Activated CD4-positive, alpha-beta T cell treated with anti-CD3 and anti-CD28 coated beads, Interleukin-10, Interleukin-2, amounts not matched to agents 100 ng/mL and 50 ng/mL, durations not matched to agents 16 hours and 8 hours (primary cell): ENCODE measurements at places on chromosomes 4 and X.

DNA sequence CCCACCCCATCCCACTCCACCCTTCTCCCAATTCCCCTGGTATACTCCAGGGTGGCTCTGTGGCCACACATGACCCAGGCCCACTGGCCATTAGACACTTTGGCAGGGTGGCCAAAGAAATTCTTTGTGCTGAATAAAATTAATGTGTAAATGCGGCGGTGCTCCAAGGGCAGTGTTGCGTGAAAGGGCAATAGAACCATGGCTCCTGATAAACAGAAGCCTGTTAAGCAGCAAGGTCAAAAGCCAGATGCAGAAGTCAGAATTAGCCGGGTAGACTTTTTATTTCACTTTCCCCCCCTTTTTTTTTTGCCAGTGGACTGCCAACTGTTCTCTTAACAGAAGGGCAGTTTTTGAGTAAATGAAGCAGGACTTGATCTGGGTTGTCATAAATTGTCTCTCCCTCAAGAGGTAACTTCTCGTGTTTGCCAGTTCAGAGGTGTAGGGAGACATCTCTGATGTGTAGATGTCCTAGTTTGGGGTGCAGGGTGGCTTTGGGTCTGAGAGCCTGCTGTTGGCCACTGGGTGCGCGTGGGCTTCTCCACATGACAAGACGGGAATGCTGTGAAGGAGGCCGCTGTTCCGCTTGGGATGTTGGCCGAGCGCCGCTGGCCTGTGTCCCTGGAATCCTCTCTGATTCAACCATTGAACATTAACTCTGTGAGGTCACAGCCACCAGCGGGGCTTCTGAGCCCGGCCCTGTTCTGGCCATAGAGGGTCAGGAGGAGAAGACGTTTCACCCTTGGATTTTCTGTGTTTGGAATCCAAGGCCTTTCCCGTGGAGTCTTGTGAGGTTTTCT, 139.5 kb downstream of the TBL1X start:
- DNase-seq: no peak

GRCh38 chr4:2792396-2792710, 532 bp upstream of the SH3BP2 start:
- DNase-seq: no peak

DNA sequence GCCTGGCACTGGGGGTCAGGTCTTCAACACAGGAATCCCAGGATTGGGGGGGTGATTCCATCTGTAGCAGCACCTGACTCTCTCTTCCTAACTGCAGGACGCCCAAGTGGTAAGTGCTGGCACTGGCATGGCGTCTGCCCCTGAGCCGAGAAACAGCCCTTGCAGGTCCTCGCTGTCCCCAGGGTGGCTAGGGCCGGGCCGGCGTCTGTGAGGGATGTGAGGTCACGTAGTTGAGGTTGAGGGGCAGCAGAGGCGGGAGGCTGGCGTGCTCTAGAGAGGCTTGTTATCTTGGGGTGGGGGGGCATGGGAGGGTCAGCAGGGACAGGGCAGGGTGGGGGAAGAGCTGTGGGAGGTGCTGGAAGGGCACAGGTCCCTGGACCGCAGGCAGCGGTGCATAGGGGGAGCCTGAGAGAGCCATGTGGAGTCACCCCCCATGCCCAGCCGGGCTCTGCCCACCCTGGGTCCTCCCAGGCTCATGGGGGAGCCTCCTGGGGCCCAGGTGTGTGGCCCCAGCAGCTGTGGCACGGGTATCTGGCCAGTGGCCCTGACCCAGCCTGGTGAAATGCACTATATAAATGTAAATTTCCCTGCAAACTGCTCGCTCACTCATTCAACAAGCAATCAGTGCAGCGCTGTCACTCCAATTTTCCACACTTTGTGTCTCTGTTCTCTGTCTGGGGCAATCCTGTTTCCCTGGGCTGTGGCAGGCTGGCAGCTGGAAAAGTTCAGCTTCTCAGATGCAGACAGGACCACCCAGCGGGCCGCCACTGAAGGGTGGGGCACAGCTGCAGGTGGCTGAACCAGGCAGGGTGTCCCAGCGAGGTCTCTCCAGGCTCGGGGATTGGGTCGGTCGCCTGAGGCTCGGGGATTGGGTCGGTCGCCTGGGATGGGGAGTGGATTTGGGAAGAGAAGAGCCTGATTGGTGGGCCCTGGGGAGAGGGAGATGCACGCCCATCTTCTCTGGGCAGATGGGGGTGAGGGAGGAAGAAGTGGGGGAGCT, 102.2 kb upstream of the NKX1-1 start:
- no peak for DNase-seq

- no peak for DNase-seq
Observed at GRCh38 chr4:15707363-15707715, 4.5 kb downstream of the BST1 start.

DNA sequence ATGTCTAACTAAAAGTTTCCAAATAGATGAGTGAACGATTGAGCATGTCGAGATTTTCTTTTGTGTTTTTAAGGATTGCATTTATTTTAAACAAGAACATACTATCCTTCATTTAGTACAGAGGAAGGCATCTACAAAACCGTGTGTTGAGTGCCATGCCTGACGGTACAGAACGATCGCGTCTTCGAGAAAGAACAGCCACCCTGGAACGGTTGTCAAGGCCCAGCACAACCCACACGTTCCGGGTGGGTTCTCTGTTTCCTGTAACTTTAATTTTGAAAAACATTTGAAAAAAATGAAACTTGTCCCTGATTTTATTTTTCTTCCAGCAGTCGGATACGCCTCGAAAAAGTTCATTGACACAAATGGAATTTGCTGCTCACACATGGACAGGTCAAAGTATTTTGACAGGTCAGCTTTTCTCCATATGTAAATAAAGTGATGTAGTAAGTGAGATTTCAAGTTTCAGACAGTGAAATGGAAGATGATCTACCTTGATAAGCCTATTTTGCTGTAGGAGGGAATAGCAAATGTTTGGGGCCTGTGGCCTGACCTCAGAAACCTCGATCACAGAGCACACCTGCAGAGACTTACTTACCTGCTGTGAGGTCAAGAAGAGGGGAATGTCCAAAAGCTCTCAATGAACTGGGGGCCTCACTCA, 24.4 kb upstream of the CYP4V2 start:
- DNase-seq: no peak

- DNase-seq: peak; percentile 36
Observed at GRCh38 chrX:140764401-140764919, 54.9 kb downstream of the LINC00632 start.

DNA sequence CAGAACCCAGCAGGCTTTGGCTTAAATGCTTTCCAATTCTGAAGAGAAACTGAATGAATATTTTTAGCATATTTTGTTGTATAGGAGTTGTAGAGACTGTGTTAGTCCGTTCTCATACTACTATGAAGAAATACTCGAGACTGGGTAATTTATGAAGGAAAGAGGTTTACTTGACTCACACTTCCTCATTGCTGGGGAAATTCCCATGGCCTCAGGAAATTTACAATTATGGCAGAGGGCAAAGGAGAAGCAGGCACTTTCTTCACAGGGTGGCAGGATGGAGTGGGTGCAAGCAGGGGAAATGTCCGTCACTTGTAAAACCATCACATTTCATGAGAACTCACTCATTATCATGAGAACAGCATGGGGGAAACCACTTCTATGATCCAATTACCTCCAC, 291.7 kb downstream of the PACRGL start:
- DNase-seq: no peak

- no peak for DNase-seq
Observed at GRCh38 chr4:47213539-47213938, 182.2 kb downstream of the GABRB1 start.
